ENCODE measurements at places on chromosomes 5 and 9.

DNA sequence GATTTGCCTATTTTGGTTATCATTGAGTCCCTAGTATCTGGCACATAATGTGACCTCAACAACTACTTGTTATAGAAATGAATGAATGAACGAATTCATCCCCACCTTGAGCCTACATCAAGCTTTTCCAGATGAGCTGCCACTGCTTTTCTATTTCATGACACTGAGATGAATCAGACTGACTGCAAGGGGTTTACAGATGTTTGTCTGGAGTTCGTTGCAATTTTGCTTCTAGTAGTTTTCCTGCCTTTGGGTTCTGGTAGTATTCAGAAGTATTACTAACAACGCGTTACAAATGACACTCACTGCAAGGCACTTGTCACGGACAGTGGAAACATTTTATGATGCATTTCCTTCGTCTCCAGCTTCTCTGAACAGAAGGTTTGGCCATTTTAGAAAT lies 222.3 kb downstream of the CD180 start:
- DNase-seq: no peak

DNA sequence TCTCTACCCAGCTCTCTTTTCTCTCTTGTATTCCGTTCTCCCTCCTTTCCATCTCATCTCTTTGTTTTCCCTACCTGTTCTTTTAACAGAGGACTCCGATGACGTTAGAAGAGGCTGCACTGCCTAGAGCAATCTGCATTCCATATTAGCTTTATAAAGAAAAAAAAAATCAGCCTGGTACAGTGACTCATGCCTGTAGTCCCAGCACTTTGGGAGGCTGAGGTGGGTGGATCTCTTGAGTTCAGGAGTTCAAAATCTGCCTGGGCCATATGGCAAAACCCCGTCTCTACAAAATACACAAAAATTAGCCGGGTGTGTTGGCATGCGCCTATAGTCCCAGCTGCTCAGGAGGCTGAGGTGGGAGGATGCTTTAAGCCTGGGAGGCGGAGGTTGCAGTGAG lies 49.0 kb downstream of the DAPK1 start:
- DNase-seq: no peak

DNA sequence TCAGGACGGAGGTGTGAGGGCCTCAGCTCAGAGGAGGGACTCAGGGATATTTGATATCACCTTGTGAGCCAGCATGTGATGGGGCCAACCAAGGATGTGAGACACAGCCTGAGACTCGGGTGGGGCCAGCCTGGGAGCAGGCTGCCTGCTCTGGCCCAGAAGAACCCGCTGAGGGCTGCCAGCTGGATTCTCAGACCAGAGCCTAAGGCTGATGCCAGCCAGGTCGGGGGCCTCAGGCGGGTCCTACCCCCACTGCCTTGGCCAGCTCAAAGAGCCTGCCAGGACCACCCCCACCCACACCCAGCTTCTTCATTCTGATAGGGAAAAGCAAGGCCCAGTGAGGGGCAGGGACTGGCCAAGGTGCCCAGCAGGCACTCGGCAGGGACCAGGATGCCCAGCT lies 20.3 kb upstream of the DUSP1 start:
- no peak for DNase-seq

DNA sequence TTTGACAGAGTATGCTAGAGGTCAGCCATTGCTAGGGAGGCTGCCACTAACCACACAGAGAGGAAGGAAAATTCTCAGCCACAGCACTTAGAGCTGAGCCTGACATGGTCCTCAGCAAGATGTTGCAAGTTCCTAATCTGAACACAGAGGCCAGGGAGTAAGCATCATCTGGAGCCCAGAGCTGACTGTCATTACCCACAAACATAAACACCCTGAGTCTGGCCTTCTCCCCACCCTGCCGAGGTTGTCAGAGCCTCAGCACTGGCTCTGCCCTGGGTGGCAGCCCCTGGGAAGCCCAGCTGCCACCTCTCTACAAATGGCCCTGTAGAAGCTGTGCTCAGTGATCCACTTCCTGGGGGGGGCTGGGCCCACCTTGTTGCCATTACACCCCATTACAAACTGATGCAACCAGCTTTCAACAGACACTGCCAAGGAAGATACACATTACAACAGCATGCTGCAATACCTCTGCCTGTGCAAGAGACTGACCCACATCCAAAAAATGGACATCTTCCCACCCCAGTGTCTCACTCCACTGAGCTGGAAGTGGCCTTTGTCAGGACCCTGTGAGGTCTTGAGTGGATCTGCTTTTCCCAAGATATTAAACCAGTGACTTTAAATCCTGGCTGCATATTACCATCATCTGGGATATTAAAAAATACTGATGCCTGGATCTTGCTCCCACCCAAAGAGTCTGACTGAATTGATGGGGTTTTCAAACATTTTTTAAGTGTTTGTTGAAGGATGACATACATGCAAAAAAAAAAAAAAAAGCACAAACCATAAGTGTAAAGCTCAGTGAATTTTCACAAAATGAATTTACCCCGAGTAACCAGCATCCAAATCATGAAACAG lies 33.0 kb downstream of the IRF1 start:
- DNase-seq: no peak

GRCh38 chr9:137302449-137303150 lies 529 bp upstream of the NRARP start:
- DNase-seq: no peak

- DNase-seq: no peak
Observed at GRCh38 chr9:92668746-92669526, 995 bp downstream of the IPPK start.

GRCh38 chr5:65149827-65150226 lies 331.9 kb downstream of the ADAMTS6 start:
- no peak for DNase-seq

GRCh38 chr9:96394832-96395496 lies 11.5 kb upstream of the SLC35D2 start:
- no peak for DNase-seq

GRCh38 chr9:76793784-76794431 lies 29.7 kb downstream of the PCA3 start:
- DNase-seq: no peak

- no peak for DNase-seq
Observed at GRCh38 chr5:136016945-136017530, 11.8 kb upstream of the TGFBI start.

DNA sequence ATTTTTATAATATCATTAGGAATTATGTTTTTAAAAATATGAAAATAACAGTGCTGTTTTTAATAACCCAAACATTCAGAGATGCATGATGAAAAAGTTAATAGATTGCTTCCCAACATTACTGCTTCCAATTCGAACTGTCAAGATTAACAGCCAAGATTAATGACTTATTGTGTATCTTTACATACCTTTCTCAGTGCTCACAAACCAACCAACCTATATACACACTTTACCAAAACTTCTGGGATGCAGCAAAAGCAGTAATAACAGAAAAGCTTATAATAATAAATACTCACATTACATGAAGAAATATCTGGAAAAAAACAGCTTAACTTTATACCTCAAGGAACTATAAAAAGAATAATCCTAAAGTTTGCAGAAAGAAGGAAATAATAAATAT lies 82.1 kb downstream of the TMEM232 start:
- DNase-seq: no peak

GRCh38 chr9:133781828-133782135 lies 43.6 kb upstream of the SARDH start:
- no peak for DNase-seq

DNA sequence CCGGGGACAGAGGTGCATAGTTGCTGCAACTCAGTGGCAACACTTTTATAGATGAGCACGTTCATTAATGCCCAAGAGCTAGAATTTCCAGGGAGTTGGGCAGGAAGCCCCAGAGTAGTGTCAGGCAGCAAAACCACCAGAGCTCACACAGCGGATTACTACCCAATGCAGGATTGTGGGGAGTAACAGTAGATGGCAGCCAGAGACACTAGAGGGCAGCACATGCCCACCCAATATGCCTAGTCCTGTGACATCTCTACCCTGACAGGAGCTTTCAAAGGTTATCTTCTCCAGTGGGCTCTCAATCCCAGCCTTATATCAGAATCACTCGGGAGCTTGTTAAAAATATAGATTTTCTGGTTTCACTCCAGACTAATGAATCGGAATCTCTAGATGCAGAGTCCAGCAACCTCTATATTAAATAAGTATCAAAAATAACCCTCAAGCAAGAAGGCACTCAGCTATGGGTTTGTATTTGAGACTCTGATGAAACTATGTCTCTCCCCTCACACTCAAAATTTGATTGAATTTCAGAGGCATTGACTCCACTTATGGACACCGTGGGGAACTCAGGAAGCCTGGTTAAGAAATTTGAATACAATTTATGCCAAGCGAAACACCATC lies 58.4 kb upstream of the PHF24 start:
- peak; percentile 72 for DNase-seq

- no peak for DNase-seq
Observed at GRCh38 chr9:105439428-105439827, 8.4 kb upstream of the FSD1L start.

DNA sequence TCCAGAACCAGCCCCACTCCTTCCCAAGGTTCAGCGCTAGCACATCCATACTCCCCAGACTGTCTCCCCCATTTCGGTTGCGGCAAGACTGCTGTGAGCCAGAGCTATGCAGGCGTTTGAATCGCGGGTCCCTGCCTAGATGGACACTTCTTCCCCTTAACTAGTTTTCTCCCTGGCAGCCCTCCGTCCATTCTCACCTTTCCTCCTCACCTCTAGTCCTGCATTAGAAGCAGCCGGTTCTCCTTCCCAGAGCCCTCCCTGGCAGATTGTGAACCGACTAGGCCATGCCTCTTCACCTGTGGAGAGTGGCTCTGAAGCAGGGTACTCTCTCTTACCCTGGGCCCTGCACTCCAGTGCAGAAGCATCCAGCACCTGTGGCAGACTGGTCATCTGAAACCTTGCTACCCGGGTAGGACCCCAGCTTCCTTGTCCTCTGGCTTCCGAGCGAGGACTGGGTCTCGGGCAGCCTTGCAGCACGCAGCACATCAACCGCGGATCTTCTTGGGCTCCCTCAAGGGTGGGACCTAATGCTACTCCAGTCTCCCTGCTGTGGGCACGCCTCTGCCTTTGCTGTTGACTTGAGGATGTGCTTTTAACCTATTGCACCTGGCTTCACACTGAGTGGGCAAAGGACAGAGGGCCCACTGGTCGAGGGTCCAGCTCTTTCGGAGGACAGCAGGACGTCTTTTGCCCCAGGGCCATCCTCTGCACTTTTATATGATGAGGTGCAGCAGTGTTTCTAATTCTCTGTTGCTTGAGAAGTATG lies 183.6 kb downstream of the AOPEP start:
- no peak for DNase-seq

Measured in stimulated activated CD8-positive, alpha-beta memory T cell treated with anti-CD3 and anti-CD28 coated beads, Interleukin-15, amount 100 ng/mL, for 1 hour (primary cell).